Fibroblast of lung (primary cell): ENCODE measurements at places on chromosomes 13 and 19. TPM values are rescaled to one million over a fixed set of nuclear protein-coding genes. Genes with fewer than 3 reads are reported as not detected.
A peak's percentile ranks its signal among the peaks of the same experiment; 100 is the strongest.

DNA sequence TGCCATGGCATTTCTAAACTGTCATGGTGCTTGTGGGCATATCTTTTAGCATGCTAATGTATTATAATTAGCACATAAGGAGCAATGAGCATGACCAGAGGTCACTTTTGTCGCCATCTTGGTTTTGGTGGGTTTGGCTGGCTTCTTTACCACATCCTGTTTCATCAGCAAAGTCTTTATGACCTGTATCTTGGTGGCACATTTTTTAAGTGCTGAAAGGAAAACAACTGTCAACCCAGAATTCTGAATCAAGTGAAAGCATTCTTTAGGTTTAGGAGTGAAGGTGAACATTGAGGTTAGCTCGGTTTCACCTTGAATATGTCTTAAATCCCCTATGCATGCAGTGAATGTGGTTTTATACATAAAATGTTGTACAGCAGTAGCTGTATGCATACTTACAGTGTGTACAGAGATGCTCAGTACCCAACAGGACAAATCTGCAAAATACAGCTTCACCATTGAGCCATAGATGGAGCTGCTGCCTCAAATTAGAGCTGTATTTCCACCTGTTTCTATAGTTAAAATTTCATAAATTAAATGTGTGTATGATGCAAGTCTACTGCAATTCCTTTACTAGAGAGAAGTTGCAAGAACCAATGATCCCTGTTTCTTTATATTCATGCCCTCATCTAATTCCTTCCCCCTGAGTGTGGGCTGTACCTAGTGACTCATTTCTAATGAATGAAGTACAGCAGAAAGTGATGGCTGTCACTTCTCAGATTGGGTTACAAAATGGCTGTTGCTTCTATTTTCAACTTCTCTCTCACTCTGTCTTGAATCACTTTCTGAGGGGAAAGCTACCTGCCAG lies 25.2 kb upstream of the IGSF23 start:
- peak; percentile 97 for DNase-seq

DNA sequence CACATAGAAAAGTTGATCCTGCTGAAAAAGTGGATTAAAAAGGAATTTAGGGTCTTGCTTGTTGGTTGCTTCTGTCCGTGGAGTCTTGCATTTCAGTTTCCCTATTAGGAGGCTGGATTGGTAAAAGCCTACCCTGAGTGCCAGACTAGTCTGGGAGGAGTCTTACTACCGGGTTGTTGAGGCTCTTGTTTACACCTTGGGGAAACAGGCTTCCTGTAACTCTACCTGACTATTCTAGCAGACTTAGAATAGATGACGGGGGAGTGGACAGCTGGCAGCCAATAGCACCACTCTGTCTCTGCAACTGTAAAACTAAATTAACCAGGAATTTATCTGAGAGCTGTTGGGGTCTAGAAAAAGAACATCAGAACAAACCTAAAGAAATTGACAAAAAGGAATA lies 11.3 kb upstream of the MPHOSPH8 start:
- no peak for DNase-seq

GRCh38 chr13:23770428-23770827 lies 118.8 kb downstream of the MIPEP start:
- no peak for DNase-seq

DNA sequence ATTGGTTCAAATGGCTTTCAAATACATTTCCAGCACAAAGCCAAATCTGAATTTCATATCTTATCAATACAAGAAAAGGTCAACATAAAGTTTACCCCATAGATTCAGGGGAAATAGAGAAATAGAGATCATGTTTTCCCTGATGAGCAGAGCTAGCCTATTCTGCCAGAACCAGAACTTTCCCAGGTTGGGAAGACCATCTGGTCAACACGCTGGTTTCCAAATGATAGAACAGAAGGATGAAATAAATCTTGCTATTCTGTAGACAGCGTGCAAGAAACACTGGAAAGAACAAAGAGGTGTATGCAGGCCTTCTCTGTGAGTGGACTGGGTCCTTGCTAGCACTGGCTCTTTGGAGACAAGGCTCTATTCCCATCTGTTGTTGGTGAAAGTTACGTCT lies 350.6 kb downstream of the NDFIP2 start:
- no peak for DNase-seq

DNA sequence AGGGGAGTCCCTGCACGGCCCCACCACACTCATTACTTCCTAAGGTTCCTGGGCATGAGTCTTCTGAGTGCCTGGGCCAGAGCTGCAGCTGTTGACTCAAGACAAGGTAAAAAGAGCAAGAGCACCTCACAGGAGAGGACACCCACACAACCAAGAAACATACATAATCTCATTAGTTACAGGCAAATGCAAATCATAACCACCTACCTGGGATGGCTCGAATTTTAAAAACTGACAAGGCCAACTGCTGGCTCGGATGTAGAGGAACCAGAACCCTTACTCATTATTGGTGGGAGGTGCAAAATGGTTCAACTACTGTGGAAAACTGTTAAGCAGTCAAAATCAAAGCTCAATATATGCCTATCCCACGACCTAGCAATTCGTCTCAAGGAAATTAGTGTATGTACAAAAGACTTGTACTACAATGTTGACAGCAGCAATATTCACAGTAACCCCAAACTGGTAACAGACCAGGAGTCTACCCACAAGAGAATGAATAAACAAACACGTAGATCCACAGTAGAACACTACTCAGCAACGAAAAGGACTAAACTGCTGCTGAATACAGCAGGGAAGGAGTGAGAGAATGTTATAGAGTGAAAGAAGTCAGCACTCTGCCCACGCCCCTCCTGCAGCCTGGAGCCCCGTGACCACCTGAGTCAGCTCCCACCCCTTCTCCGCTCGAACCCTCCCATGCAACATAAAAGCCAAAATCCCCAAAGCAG lies 15.8 kb downstream of the AKT2 start:
- DNase-seq: no peak

- no peak for DNase-seq
Observed at GRCh38 chr19:22807061-22807835, 23.3 kb upstream of the ZNF99 start.

DNA sequence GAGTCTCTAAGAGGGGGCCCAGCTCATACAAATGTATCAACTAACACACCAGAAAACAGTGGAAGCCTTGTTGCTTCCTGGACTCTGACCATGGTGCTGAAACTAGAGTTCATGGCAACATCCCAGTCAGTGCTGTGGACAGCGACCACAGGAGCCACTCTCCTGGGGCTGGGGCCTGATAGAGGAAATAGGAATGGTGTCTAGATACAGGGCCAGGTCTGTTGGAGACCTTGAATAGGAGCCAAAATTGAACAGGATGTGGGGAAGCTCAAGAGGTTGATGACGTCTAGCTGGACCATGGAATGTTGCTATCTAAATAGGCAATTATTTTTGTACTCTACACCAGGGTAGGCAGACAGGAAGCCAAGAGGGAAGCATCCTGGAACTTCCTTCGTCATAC lies 21.7 kb downstream of the LILRB4 start:
- no peak for DNase-seq

GRCh38 chr19:54677217-54677616 lies 14.4 kb downstream of the LILRB4 start:
- no peak for DNase-seq

DNA sequence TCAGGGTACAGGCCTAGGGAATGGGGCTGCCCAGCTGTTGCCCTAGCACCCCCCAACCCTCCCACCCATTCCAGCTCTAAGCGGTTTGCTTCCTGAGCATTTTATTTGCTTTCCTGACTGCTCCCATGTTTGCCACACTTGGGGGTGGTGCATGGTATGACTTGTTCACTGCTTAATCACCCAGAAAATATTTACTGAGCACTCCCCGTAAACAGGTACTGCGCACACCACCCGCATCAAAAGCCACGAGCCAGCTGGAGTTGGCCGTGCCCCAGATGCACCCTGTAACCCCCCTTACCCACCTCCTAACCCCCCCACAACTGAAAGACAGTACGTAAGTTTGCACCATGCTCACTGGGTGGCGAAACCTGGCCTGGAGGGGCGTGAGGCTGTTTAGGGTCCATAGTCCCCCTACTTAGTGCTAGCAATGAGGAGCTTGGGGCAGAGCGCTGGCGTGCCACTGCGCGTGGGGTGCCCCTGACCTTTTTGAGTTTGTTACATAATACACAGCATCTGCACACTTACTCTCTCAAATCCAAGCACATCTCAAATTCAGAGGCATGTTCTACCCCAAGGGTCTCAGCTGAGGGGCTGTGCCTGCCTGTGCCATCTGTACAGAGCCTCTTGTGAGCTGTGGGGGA lies 29.8 kb downstream of the DPF1 start:
- no peak for DNase-seq

- no peak for DNase-seq
Observed at GRCh38 chr13:45103449-45103848, 16.9 kb upstream of the GTF2F2 start.

The SERPINE3 gene
- total RNA-seq: not detected in 2 replicates

The PRSS57 gene
- not detected in 2 replicates for total RNA-seq

The ICAM3 gene
- 4.3 and 5.1 TPM in 2 replicates for total RNA-seq

The SELENOV gene
- total RNA-seq: not detected in 2 replicates
